Thymus (tissue), 14 donors: ENCODE measurements at places on chromosomes 4 and X. TPM values are rescaled to one million over a fixed set of nuclear protein-coding genes. Genes with fewer than 3 reads are reported as not detected.
A peak's percentile ranks its signal among the peaks of the same experiment; 100 is the strongest.

DNA sequence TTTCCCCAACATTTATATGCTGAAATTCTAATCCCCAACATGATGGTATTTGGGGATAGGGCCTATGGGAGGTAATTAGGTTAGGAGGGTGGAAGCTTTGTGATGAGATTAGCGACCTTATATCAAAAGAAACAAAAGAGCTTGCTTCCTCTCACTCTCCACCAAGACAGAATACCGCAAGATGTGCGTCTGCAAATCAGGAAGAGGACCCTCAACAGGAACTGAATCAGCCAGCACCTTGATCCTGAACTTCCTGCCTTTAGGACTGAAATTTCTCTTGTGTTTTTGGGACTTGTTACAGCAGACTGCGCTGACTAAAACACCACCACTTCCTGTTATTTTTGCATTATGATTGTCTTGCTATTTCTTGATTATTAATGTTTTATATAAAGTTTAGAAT is 1889.4 kb downstream of the C4orf33 start:
- no peak overlapping the region for H3K27ac ChIP-seq
- H3K27me3 ChIP-seq, result no peaks in the 10 kb centered on the region
- H3K4me3 ChIP-seq, result no peak overlapping the region
- no peaks in the 10 kb centered on the region for H3K36me3 ChIP-seq
- H3K4me1 ChIP-seq, result no peaks in the 10 kb centered on the region
- no peak for DNase-seq

- H3K36me3 ChIP-seq, result no peaks in the 10 kb centered on the region
- H3K4me1 ChIP-seq, result peaks cover 19% of the 10 kb centered on the region
- no peak overlapping the region for H3K4me3 ChIP-seq
- H3K27me3 ChIP-seq, result no peaks in the 10 kb centered on the region
- no peak overlapping the region for H3K27ac ChIP-seq
Measured at GRCh38 chrX:136761421-136761820, 19.3 kb downstream of the ARHGEF6 start.

GRCh38 chr4:10161840-10162239 is 45.2 kb upstream of the WDR1 start:
- H3K36me3 ChIP-seq, result no peaks in the 10 kb centered on the region
- H3K27me3 ChIP-seq, result no peaks in the 10 kb centered on the region
- DNase-seq, result no peak
- peaks cover 52% of the 10 kb centered on the region for H3K4me1 ChIP-seq

- DNase-seq, result no peak
- peaks cover 30% of the 10 kb centered on the region for H3K36me3 ChIP-seq
- no peak overlapping the region for H3K4me3 ChIP-seq
- H3K4me1 ChIP-seq, result no peaks in the 10 kb centered on the region
- no peaks in the 10 kb centered on the region for H3K27me3 ChIP-seq
- no peak overlapping the region for H3K27ac ChIP-seq
Measured at GRCh38 chrX:40628506-40628905, 5.3 kb downstream of the MPC1L start.

GRCh38 chrX:110477593-110478228 is 119.1 kb downstream of the RTL9 start:
- H3K4me3 ChIP-seq, result no peak overlapping the region
- no peaks in the 10 kb centered on the region for H3K4me1 ChIP-seq
- no peaks in the 10 kb centered on the region for H3K27me3 ChIP-seq
- no peak for DNase-seq

DNA sequence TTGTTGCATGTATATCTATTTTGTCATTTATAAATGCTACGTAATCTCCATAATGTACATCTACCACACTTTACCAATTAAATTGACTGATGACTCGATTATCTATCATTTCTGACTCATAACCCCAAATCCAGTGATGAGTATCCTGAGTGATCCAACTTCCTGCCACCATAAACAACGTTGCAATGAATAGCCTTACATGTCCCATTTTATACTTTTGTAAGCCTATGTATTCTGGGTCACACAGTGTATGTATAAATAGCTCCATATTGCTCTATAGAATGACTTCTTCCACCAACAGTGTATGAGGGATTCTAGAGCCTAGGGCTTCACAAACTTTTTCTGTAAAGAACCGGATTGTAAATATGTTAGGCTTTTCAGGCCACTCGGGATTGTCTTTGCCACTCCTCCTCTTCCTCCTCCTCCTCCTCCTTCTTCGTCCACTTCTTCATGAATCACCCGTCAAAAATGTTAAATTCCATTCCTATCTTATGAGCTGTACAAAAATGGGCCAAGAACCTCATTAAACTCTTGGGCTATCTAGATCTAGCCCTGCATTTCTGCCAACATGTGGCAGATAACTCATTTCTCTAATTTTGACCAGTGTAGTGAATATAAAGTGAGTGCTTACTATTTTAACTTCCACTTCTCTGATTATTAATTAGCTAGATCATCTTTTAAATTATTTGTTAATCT is 672.2 kb upstream of the AMOT start:
- no peak for DNase-seq
- no peaks in the 10 kb centered on the region for H3K4me1 ChIP-seq
- no peaks in the 10 kb centered on the region for H3K36me3 ChIP-seq
- no peaks in the 10 kb centered on the region for H3K27me3 ChIP-seq
- no peak overlapping the region for H3K27ac ChIP-seq
- H3K4me3 ChIP-seq, result no peak overlapping the region

GRCh38 chr4:53512608-53513007 is 78.7 kb downstream of the LNX1 start:
- H3K4me1 ChIP-seq, result no peaks in the 10 kb centered on the region
- no peak overlapping the region for H3K4me3 ChIP-seq
- H3K27ac ChIP-seq, result no peak overlapping the region
- DNase-seq, result no peak

Gene MAGED4B
- 5.4 TPM for total RNA-seq

Gene TASL
- 8.0 TPM for total RNA-seq

DNA sequence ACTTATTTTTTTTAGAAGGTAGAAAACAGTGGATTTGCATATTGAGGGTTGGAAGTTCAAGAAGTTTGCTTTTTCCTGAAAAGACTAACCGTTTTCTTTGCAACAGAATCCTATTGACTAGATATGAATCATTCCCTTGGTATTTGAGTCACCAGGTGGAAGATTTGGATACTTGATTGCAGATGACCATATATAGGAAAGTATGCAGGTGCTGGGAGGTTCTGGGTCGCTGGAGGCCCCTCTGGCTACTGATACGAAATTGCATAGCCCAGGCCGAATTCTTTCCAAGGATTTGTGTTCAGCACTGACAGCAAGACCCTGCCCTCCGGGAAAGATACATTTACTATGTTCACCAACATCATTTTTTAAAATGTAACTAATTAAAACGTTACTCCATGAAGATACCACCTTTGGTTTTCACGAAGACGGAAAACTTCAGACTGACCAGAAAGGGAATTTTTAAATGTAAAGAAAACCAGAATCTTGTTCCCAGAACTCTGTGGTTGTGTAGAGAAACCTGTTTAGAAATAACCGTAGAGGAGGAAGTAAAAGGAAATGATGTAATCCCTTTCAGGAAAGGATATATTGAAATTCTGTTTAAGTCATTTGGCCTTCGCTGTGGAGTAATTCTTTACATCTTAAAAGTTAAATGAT is 946 bp downstream of the ANXA3 start:
- DNase-seq, result no peak
- no peak overlapping the region for H3K27ac ChIP-seq
- H3K36me3 ChIP-seq, result no peaks in the 10 kb centered on the region
- peaks cover 4% of the 10 kb centered on the region for H3K27me3 ChIP-seq
- peak overlapping the region; percentile 52 for H3K4me3 ChIP-seq
- peaks cover 4% of the 10 kb centered on the region for H3K4me1 ChIP-seq

DNA sequence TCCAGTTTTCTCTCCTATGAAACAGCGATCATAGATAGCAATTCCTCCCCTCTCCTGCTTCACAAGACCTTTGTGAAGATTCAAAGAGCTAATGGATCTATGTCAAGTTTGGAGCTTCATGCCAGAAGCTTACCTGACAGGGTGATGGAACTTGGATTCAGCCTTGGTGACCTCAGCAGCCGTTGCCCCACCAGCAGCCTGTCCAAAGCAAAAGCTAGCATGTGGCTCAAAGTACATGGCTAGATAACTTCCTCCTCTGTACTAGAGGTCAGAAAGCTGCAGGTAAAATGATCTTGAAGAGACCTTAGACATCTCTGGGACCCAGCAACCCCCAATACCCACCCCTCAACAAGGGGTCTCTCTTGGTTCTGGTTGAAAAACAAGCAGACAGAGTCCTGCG is 1.8 kb downstream of the RIPPLY1 start:
- H3K4me3 ChIP-seq, result no peak overlapping the region
- no peaks in the 10 kb centered on the region for H3K4me1 ChIP-seq
- no peaks in the 10 kb centered on the region for H3K36me3 ChIP-seq
